ENCODE measurements at places on chromosomes 7 and 10.
A peak's percentile ranks its signal among the peaks of the same experiment; 100 is the strongest.

DNA sequence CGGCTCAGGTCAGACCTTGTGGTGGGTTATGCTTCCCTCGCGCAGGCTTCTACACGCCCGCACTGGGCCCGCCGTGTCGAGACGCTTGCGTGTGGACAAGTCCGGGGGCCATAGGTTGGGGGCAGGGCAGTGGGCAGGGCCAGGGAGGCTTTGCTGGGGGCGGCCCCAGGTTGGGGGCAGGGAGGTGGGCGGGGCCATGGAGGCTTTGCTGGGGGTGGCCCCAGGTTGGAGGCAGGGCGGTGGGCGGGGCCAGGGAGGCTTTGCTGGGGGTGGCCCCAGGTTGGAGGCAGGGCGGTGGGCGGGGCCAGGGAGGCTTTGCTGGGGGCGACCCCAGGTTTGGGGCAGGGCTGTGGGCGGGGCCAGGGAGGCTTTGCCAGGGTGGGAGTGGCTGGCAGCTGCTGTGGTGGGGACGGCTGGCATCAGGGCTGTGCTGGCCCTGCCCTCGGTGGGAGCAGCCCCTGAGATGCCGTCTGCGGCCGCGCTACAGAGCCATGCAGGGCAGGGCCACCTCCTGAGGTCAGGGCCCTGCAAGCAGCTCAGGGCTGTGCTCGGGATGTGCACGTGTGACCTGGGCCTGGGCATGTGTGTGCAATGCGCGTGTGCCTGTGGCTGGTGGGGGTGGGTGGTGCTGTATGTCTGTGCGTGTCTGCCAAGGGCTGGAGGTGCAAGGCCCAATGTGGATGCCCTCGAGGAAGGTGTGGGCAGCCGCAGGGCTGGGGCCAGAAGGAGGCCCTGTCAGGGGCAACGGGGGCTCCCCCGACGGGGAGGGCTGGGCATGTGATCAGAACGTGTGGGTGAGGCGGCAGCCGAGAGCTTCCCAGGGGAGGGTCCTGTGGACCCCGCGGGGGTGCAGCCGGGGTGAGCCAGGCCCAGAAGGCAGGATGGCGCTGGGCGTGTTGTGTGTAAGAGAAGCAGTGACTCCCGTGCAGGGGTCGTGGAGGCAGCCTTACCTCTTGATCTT, 72.5 kb upstream of the NKX6-2 start:
- DNase-seq, result no peak

GRCh38 chr10:24288581-24288980, 79.6 kb downstream of the KIAA1217 start:
- DNase-seq, result no peak

GRCh38 chr7:157471259-157472125, 134.7 kb downstream of the DNAJB6 start:
- DNase-seq, result peak; percentile 84

GRCh38 chr7:142983825-142984224, 21.7 kb upstream of the KEL start:
- DNase-seq, result no peak

DNA sequence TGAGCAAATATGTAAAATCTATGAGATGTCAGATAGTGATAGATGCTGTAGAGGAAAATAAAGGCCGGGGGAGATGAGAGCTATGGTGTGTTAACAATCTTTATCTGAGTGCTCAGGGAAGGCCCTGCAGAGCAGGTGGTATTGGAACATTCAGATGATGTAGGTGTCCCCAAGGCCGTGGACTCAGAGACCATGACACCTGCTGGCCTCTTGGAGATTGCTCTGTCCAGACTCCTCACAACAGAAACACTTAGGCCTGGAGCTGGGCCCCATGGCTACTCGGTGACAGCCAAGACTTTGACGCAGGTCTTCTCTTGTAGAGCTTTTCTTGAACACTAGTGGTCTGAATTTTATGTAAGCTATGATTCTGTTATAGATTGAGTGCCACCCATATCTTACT, 13.3 kb downstream of the AKR1E2 start:
- peak; percentile 42 for DNase-seq

GRCh38 chr7:112431803-112432202, 18.5 kb upstream of the IFRD1 start:
- DNase-seq, result no peak

GRCh38 chr7:134552105-134552504, 3.2 kb downstream of the AKR1B15 start:
- no peak for DNase-seq

- DNase-seq, result no peak
Observed at GRCh38 chr7:56097700-56098099, 4.9 kb upstream of the PHKG1 start.

DNA sequence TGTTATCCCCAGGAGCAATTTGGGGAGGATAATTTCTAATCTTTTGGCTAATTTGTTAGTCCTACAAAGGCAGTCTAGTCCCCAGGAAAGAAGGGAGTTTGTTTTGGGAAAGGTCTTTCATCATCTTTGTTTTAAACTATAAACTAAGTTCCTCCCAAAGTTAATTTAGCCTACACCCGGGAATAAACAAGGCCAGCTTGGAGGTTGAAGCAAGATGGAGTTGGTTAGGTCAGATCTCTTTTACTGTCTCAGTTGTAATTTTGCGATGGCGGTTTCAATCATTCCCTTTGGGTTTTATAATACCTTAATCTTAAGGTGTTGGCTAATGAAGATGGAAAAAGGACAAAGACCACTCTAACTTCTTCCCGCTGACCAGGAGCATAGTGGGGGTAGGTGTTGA, 166.4 kb upstream of the NAMPT start:
- DNase-seq, result no peak

- DNase-seq, result no peak
Observed at GRCh38 chr7:12493863-12494686, 76.4 kb upstream of the SCIN start.

- DNase-seq, result no peak
Observed at GRCh38 chr7:42672339-42672999, 239.4 kb downstream of the C7orf25 start.

DNA sequence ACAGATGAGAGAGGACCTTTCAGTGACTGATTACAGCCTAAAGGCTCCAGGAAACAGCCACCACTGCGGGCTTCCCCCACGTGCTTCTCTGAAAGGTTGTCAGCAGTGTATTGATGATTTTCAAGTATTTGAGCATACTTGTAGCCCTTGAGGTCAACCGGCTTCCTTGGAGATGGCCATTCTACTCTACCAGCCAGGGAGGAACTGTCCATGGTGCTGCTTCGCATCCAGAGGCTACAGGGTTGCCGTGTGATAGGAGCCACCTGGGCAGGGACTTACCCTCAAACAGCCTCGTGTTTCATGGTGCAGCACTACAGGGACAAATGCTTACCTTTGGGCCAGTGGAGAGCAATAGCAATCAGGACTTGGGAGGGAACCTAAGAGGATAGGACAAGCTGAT, 179.5 kb downstream of the DPP6 start:
- DNase-seq, result no peak

DNA sequence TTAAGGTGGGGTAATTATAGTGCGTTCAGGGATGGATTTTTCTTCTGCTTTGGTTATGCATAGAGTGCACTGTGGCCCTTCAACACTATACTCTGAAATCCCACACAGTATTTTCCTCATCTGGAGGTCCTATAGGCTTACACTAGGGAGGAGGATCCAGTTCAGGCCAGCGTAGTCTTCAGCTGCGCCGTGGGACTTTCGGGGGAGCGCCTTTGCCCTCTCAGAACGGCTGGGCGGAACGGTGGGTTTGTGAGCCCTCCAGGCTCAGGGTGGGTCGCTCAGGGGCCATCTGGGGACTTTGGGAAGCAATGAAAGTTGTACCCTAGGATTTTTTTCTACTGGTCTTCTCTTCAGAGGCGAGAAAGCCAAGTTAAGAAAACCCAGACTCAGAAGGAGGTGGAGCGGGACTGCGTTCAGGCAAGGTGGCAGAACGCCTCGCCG, 652 bp upstream of the VPS26A start:
- DNase-seq, result no peak

GRCh38 chr10:86958116-86958900, at the start of gene SNCG:
TSS of gene SNCG (plus strand) at chr10:86958599. CDS start at chr10:86958698, 99 bp downstream.
- DNase-seq, result no peak

GRCh38 chr7:64181586-64181985, 25.4 kb upstream of the ZNF735 start:
- no peak for DNase-seq

DNA sequence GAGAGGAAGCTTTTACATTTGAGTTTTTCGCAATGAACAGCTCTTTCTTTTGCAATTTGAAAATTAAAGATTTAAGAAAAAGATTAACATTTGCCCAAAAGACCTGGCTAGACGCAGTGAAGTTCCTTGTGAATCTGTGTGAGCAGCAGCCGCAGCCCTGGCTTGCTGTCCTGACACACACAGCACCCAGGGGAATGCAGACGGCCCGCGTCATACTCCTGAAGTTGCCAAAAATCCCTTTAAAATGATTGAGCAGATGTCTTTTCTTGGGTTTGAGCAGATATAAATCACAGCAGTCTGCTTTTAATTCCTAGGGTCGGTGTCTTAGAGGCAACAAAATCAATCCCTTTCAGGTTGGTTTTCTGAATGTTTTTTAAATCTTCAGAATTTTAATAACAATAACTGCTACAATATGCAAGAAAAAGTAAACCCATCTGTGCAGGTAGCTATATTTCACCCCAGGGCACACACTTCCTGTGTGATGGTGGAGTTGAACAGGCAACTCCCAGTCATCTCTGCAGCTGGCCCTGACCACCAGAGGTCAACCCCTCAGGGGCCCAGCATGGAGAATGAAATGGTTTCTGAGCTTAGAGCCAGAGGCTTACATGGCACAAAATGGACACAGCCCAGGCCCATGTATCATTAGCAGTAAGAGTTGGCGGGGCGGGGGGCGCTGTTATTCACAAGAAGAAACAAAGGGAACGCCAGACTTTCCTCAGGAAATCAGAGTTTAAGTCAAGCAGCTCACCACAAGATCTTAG, 32.2 kb upstream of the TRIL start:
- no peak for DNase-seq

DNA sequence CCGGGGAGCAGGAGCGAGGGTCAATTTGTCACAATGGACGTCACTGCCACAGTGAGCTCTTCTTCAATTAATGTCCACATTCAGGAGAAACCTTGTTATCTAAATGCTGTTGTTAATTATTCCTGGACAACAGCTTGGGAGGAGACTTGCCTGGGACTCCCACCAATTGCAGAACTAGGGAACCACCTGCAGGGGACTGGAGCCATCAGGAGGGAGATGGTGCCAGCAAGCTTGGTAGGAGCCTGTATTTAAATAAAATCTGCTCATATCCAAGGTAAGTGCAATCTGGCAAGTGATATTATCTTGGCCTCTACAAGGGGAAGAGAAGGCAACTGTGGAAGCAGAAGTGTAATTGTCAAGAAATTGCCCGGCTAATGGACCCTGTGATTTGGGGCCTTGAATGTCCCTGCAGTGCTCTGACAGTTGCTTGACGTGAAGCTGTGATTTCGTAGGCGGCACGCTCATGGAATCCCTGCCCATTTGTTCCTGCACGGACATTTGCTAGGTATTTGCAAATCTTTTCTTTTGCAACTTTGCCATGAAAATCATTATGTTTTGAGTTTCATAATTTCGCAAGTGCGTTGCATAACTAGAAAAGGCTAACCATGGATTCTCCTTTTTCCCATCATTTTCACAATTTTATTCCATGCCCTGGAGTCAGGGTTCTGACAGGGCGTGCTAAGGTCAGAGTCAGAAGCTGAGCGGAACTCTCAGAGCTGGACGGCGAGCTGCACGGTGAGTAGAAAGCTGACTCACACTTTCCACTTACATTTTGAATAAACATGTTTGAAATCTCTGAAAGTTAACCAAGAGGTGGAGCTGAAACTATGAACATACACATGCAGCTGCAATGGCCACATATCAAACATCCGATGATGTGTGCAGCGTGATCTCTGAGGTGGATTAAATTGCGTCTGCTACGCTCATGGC, 84.9 kb upstream of the TCERG1L start:
- DNase-seq, result no peak

DNA sequence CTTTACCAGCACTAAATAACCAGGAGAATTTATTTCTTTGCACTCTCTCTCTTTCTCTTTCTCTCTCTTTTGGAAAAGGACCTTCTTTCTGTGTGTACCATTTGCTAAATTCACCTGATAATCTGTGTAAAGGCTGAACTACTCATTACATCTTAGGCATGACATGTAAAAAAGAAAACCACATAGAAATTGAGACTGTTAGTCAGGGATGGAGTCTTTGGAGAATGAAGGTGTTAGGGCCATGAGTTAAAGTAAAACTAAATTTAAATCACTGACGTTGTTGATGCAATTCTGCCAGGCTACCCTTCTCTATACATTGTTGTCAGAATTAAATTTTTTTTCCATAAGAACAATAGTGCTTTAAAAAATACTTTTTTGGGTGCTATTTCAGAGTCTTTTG, 263.3 kb downstream of the PTEN start:
- DNase-seq, result no peak

GRCh38 chr7:102122026-102122425, 164.6 kb upstream of the SH2B2 start:
- no peak for DNase-seq

DNA sequence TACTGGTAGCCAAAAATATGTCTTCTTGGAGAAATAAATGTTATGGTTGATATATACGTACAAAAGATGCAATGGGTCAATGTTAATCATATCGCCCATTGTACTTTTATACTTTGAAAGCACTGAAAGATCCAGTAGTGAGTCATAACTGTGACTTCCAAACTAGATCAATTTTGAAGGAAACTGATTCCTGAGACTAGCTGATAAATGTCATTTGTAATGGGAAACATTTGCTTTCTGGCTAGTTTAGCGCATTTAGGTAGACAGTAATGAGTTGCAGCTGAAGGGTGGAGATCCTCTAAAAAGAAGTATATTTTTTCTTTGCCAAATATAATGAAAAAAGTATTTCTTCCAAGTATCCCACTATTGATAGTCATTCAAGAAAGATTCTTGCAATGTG, 53.5 kb upstream of the ARHGAP21 start:
- no peak for DNase-seq

DNA sequence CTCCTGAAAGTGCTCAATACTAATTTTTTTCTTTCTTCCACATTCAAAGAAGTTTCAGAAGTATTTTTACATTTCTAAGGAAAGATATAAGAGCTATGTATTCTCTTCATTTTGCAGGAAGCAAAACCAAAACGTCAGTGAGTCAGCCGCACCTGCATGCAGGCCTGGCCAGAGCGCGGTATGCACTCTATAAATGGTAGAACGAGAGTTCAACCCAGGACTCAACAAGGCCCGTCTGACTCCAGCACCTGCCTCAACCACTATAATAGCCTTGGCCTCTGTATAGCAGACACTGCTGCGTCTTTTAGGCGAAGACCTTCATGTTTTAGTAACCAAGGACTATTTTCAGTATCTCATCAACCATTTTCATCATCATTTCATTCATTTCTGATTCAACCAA, 113.2 kb downstream of the KMT2E start:
- no peak for DNase-seq

GRCh38 chr10:18164748-18165361, 24.6 kb downstream of the CACNB2 start:
- no peak for DNase-seq
